ENCODE measurements at places on chromosomes 1 and 21.

- DNase-seq, result no peak
Measured at GRCh38 chr1:111569913-111570312, 49.7 kb upstream of the RAP1A start.

GRCh38 chr1:35191429-35192055 is 1.4 kb downstream of the SFPQ start:
- DNase-seq, result no peak

- DNase-seq, result no peak
Measured at GRCh38 chr1:208160259-208160819, 83.8 kb downstream of the PLXNA2 start.

- no peak for DNase-seq
Measured at GRCh38 chr1:221946768-221947167, 204.9 kb upstream of the DUSP10 start.

DNA sequence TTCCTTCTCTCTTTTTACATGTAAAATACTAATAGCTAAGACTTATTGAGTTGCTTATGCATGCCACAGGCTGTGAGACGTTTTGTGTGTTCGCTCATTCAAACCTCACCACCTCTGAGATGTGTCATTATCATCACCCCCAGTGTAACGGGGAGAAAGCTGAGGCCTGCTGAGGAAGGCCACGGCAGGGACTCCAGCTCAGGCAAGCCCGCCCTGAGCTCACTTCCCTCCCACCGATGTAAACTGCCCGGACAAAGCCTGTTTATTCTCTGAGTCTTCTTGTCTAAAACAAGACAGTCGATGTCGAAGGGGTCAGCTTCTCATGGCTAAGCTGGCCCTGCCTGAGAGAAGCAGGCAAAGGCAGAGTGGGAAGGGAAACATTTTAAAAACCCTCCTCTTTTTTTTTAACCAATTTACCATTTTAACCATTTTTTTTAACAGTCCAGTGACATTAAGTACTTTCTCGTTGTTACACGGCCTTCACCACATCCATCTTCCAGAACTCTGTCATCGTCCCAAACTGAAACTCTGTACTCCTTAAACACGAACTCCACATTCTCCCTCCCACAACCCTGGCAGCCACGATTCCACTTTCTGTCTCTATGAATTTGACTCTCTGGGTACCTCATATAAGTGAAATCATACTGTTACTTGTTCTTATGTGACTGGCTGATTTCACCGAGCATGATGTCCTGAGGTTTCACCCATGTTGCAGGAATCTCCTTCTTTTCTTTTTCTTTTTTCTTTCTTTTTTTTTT is 204.8 kb upstream of the GALNT2 start:
- no peak for DNase-seq

DNA sequence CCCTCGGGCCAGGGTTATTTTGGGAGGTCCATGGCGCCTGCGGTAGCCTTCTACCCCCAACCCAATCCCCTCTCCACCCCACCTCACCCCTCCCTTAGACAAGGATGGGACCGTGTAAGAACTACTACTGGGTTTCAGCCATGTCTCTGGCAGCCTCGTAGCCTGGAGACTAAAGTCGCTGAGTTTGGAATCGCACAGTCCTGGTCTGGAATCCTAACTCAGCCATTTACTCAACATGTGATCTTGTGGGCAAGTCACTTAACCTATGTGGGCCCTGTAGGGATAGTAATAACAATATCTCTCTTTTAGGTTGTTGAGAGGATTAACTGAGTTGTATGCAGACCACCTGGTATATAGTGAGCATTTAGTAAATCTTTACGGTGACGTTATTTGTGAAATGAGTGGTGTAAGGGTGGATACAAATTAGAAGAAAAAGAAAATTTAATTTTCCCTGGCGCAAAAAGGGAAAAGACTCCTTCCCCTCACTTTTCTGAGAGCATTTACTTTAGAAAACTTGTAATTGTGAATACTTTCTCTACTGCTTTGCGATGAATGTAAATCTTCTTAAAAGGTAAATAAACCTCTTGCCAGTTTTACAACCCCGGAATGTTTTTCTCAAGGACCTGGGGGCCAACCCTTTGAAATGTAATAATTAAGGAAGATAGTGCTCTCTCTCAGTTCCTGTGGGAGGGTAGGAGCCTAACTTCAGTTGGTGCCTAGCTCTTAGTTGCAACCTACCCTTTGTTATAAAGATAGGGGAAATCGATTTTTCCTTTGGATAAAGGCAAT is 615 bp upstream of the MRPS15 start:
- no peak for DNase-seq

DNA sequence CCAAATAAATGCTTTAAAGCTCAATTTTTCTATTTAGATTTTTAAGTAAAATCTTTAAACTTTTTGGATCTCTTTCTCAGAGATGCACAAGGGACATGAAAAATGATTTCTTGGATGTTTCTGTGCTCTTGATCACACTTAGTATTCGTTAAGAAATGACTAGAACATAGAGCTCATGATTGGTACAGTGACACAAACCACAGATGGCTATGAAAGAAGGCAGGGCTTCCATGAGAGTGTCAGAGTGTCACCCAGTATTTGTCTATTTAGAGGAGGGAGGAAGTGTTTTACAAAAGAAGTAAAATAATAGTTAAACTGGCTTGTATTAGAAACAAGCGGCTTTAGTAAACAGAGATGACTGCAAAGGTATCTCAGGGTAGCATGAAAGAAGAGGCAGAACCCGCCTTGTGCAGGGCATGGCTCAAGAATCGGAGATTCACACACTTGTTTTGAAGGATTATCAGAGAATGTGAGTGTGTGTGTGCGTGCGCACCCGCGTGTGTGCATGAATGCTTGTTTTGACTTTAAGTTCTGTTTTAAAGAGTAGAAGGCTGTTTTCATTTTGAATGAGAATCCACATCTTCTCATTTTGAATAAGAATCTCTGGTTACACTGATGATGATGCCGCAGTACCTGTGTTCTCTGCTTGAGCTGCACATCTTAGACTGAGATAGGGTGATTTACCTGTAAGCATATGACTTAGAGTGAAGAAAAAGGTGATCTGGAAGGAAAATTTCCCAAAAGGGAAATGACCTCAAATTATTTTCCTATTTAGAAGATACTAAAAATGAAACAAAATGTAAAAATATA is 82.1 kb downstream of the VPS26C start:
- DNase-seq, result no peak

DNA sequence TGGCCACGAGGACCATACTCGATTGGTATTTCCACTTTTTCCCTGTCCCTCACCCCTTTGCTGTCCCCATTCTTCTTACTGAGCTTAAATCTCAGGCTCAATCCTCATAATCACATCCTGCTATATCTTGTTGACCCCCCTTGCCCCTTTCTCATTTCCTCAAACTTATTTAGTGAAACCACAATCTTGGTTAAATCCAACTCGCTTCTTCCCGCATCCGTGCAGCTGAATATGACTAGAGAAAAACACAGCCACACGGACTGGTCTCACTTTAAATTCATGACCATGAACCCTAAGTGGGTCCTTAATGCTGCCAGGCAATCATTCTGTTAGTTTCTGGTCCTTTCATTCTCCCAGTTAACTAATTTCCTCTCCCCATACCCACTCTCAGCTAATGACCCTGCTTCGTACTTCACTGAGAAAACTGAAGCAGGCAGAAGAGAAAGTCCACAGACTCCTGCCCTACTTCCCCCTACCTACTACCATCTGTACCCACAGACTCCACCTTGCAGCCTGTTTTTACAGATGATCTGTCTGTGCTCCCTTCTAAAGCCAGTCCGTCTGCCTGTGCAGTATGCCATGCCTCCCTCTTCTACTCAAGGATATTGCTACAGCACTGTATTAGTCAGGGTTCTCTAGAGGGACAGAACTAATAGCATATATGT is 96.8 kb upstream of the LMO4 start:
- DNase-seq, result no peak

- DNase-seq, result no peak
Measured at GRCh38 chr1:202591515-202591914, 118.7 kb downstream of the SYT2 start.
